Right renal pelvis (tissue), 4 donors: ENCODE measurements at places on chromosomes 7 and 10.

- peak; percentile 25 for DNase-seq
Observed at GRCh38 chr10:102347236-102347828, 48.2 kb upstream of the NFKB2 start.

GRCh38 chr10:17883621-17884020 lies 68.1 kb upstream of the SLC39A12 start:
- DNase-seq: no peak

DNA sequence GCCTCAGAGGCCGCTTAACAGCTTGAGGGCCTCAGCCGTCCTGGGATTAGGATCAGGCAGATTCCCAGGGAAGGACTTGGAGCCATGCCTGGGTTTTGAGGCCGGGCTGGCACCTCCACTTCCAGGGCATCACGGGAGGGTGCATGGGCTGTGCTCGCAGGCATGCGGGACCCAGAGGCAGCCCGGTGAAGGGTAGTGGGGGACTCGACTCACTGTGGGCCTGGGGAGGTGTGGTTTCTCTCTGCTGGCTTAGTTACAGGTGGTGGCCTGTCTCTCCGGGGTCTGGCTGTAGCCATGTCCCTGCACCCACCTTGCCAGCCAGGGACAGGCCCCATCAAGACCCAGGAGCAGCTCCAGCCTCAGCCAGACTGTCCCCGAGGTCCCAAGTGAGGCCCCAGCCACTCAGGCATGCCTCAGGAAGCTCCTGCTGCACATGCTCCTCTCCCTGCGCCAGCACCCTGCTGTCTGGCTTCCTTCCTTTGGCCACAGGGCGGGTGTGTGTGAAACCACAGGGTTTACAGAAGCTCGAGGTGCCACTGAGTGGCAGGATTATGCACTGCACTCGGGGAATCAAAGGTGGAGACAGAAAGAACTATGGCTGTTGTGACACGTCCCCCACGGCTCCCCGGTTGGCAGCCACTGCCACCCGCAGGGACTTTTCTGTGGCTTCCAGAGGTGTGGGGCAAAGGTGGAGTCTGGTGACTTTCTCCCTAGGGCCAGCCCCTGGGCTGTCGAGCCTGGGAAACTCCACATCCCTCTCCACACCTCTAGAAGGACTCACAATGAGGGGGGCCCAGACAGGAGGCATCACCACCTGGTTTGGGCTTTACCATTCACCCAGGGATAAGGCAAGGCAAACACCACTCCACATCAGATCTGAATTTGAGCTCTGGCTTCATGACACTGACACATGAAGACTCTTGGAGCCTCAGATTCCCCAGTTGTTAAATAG lies 19.7 kb downstream of the GOLGA7B start:
- DNase-seq: no peak

GRCh38 chr10:86706401-86706841 lies 38.1 kb downstream of the LDB3 start:
- no peak for DNase-seq

DNA sequence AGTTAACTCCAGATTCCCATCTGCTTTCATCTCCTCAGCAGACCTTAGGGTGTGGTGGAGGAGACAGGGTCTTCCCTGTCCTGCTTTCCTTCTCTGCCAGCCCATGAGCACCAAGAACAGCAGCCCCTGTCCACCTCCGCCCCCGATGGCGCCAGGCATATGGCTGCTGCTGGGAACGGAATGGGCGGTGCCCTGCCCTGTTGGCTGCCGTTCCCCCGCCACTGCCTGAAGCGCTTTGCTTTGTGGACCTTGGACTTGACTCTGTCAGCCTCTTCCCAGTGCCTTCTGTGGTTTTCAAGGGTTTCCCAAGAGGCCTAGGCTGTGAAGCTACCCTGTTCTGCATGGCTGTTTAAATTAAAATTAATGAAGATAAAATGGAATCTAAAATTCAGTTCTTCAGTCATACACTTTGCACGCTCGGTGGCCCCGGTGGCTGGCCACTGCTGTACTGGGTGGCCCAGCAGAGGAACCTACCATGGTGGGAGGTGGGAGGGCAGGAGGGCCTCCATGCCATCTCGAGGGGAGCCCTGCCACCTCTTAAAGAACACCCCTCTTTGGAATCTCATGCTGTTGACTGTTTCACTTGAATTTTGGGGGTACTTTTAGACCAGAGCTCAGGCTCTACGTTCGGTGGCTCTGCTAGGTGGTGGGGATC lies 78.7 kb downstream of the NKX6-2 start:
- no peak for DNase-seq

DNA sequence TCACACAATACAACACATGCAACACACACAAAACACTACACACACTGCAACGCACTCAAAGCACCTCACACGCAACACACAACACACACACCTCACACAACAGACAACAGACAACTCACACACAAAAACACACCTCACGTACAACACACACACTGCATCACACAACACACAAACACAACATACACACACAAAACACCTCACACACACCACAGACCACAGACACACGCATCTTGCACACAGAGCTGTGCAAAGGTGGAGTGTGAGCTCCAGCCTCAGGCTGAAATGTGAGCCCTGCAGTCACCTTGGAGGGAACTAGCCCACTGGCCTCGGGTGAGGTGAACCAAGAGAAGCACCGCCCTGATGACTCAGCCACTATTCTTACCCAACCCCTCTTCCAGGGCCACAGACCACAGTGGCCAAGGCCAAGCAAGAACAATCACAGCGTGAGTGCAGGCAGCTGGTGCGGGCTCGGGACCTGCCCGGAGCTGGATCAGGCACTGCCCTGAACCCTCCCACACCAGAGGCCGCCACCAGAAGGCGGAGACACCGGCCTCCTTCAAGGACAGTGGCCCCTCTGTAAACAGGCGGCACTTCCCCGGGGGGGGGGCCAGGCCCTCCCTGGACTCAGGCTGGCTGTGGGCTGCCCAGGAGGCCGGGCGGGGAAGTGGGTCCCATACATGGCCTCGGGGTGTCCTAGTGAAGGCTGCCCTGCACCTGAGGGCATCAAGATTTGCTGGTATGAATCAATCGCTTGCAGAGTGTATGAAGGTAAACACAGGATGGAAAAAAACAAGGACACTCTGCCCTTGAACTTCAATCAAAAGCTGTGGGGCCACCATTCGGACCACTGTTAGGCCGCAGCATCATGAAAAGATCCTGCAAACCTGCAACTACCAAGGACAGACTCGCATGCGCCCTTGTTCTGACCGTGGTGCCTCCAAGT lies 106.7 kb downstream of the TNS3 start:
- no peak for DNase-seq

DNA sequence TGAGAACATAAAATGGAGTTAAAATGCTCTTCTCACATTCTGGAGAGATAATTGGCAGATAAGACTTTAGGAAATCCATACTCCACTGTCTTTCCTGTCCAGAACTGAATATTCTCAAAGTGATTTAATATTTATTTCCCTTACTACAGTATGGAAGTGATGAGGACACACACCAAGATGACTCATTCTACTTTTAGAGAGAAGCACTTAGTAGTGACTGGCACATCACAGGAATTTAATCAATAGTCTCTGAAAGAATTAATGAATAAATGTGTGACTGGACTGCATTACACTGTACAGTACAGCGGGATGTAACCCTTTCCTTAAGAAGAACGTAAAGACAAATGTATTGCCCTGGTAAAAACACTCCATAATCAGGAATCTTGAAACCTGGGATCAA lies 116.7 kb downstream of the SEMA3E start:
- no peak for DNase-seq

GRCh38 chr10:110437761-110438341 lies 59.9 kb upstream of the DUSP5 start:
- DNase-seq: no peak

DNA sequence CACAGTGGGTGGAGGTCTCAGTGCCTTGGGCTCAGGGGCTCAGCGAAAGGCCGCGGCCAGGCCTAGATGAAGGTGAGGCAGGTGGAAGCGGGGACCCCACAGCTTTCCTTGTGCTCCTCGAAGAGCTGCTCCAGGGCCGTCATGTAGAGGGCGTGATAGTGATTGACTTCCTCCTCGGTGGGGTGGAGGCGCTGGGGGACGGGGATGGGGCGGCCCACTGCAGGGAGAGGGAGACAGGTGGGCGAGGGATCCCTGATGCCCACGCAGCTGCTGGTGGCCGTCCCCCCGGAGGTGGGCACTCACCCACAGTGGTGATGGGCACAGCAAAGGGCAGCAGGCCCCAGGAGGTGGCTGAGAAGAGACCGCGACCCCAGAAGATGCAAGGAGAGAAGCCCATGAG lies 5.0 kb downstream of the MOGAT3 start:
- DNase-seq: no peak
